ENCODE measurements at places on chromosomes 11 and 22.

DNA sequence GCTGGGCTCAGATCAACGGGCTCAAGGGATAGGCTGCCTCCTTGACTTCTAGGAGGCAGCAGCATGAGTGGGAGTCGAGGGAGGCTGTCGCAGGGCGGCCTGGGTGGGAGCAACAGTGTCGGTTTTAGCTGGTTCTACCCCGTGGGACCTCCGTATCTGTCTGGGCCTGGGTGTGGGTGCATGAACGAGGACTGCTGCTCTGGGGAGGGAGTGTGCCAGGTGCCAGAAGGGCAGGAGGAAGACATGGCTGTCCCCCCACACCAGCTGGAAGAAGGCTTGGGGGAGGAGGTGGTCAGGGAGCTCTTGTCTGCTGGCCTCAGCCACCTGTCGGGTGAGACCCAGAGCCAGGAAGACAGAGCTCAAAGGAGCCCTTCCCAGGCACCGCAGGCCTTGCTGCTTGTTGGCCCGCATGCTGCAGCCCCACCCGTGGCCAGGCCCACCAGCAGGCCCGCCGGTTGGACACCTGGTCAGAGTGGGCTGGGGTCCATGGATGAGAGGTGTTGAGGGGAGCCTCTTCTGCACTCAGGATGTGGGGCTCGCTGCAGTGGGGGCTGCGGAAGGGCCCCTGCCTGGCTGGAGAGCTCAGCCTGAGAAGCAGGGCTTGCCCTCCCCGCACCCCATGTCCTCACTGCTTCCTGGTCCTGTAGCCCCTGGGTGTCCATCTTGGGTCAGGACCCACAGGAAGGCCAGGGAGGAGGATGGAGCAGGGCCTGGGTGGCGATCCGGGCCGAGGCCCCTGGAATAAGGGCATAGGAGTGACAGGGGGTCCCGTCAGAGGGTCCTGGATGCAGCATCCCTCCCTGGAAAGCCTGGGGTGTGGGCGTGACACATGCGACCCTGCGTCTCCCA lies 3.4 kb downstream of the CEND1 start:
- no peak for DNase-seq

DNA sequence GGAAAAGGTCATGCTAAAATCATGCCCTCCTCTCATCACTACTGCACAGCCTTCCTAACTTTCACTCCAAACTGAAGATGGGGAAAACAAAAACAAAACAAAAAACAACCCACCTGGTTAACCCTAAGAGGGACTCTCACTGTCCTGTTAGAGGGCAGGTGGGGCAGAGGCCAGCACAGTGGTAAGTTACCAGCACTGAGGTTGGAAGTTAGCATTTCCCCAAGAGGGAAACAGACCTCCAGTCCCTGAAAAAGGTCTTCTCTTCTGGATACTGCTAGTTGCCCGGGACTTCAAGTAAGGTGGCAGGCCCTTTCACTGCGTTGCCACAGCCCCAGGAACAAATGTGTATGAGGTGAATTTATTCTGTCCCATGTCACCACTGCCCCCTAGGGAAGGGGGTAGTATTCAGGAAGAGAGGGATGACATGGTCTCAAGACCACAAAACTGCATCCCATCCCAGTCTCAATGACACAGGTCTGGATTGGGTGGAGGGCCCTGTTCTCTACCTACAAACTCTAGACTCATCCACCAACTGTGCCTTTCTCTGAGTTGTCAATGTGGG lies 792 bp upstream of the ADAMTS8 start:
- DNase-seq: no peak

GRCh38 chr11:57900320-57900719 lies 123.4 kb upstream of the OR9Q1 start:
- DNase-seq: no peak

- no peak for DNase-seq
Measured at GRCh38 chr11:68684385-68685356, at the start of gene GAL. TSS of gene GAL (plus strand) at chr11:68684544. CDS start at chr11:68684924, 380 bp downstream.

- no peak for DNase-seq
Measured at GRCh38 chr11:104254347-104254746, 90.4 kb upstream of the PDGFD start.

GRCh38 chr11:38971141-38971540 lies 2373.1 kb upstream of the RAG2 start:
- no peak for DNase-seq

GRCh38 chr22:27387561-27387960 lies 414.0 kb downstream of the MN1 start:
- DNase-seq: no peak

DNA sequence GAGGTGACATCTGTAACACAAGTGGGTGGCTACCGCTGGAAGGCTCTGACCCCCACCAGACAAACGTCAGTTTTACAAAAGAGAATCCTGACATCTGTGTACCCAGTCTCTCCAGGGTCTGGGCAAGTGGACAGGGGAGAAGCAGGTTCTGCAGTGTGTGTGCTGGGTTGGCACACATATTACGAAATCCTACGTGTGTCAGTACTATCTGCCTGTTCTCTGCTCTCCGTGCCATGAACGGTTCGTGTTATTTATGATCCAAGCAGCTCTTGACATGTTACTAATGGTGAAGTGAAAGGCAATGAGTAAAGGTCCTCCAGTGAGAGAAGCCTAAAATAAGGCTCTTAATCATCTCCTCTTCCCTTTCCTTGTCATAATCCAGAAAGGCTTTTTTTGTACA lies 201.5 kb upstream of the MTMR2 start:
- DNase-seq: no peak

GRCh38 chr11:73389916-73390315 lies 13.7 kb downstream of the RELT start:
- no peak for DNase-seq

- no peak for DNase-seq
Measured at GRCh38 chr11:14350716-14351238, 8.2 kb downstream of the RRAS2 start.

GRCh38 chr22:30357236-30357570 lies 396 bp downstream of the CCDC157 start:
- DNase-seq: no peak

- no peak for DNase-seq
Measured at GRCh38 chr11:64222651-64223000, 3.4 kb downstream of the TRPT1 start.

- no peak for DNase-seq
Measured at GRCh38 chr22:37331034-37331428, 48.7 kb downstream of the CYTH4 start.

DNA sequence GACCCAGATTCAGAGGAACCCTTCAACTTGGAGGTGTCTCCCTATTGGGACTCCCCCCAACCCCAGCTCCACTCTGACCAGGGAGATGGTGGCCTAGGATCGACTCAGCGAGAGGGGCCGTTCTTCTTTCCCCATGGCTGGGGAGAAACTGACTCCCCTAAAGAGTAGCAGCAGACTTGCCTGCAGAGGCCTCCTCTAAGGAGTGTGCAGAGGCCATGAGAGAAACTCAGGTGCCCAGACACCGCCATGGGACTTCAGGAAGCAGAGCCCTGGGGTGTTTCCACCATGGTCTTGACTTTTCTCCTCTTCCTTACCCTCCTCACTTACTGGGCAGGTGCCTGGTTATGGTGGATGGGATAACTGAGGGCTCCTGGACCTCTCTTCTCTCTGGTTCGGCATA lies 2.6 kb upstream of the TOP3B start:
- DNase-seq: no peak

DNA sequence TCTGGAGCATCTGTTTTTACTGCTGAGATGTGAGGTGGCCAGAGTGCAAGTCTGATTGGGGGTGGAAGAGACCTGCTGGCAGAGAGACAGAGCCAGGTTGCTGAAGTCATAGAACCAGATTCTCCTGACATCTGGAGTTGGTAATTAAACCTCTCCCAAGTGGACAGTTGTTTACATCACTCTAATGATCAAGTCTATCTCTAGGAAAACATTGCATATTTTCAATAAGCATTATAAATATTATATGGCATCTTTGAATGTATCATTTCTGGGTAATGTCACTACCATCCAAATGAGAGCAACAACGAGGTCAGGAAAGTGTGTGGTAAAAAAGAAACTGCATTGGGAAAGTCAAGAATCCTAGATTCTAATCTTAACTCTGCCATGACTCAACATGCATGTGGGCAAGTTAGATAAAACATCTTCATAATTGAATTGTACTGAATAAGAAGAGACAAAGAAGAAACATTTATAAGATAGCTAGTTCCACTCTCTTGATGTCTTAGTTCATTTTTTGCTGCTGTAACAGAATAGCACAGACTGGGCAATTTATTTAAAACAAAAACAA lies 351.2 kb upstream of the API5 start:
- DNase-seq: no peak

GRCh38 chr11:31443802-31444201 lies 65.6 kb downstream of the IMMP1L start:
- DNase-seq: no peak

All from uterus (tissue), 4 donors.